Cerebellar nuclear complex (tissue), 1 donor: ENCODE measurements at places on chromosomes 13 and 19.

GRCh38 chr13:113802090-113802531, 43.1 kb downstream of the TMEM255B start:
- DNase-seq = no peak

GRCh38 chr13:23622985-23623384, 52.8 kb downstream of the TNFRSF19 start:
- no peak for DNase-seq

DNA sequence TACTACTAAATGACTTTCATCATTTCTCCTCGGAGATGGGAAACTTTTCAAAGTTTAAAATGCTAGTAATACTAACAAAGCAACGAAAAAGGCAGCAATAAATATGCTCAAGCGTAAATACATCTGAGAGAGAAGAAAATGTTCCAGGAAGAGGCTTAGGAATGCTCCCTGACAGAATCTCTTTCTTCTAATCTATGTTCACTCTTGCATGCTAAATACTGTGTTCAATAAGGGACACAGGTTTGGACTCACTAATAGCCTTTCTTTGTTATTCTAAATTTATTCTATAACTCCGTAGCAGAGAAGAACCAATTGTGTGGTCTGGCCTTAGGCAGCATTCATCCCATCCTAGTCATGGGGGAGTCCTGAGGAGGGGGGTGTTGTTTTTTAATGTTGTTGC, 823.0 kb downstream of the PCDH9 start:
- no peak for DNase-seq

GRCh38 chr19:33304760-33305647, 2.7 kb upstream of the CEBPA start:
- DNase-seq = no peak

DNA sequence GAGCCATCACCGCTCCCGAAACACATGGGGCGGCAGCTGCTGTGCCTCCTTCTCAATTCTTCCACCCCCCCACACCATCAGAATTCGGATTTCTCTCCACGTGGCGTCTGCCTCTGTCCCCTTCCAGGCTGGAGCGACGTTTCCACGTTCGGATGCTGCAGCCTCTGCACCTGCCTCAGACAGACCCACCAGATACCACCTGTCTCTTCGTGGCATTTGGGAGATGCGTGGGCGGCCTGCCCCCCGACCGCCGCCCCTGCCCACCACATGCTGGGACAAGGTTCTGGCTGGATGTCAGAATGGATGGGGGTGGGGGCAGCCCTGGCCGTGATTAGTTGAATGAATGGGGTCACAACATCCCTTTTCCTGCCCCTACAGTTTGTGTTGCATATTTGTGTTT, 90.0 kb downstream of the SLC7A1 start:
- DNase-seq = no peak

- DNase-seq = no peak
These were observed 5.0 kb downstream of the TNFSF14 start for GRCh38 chr19:6664916-6665315.

DNA sequence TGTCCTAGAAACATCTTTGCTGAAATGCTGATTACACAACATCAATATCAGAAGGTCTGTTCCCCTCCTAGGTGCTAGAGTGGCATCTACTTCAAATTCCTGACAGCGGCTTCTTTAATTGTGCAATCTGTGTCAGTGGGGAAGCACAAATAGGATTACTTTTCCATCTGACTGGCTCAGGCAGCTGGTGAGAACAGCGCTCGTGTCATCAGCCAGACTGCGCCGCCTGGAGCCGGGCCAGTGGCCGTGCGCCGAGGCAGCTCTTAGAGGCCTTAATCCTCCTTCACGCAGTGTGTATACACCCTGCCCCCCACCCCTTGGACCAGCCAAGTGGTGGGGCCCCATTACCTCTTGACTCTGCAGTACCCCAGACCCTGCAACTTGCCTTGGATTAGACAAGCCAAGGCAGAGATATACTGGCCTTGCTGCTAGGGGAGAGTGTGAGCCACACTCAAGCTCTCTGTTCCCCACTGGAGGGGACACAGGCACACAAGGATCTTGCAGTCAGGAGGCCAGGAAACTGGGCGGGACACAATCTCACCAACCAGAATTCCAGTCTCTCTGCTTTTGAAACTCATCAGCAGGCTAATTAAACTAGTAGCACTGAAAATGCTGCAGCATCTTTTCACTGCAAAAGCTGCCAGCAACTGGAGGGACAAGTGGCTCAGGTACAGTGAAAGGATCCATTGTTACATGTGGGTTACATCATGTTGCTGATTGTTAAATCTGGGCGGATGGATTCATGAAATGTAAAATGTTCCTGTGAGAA, 48.9 kb upstream of the EPHX3 start:
- peak; percentile 40 for DNase-seq
